ENCODE measurements at places on chromosomes 1 and 21. TPM values are rescaled to one million over a fixed set of nuclear protein-coding genes. Genes with fewer than 3 reads are reported as not detected.

The FCN3 gene
- not detected for total RNA-seq

The MARK1 gene
- total RNA-seq, result not detected

The PGBD5 gene
- total RNA-seq, result not detected

DNA sequence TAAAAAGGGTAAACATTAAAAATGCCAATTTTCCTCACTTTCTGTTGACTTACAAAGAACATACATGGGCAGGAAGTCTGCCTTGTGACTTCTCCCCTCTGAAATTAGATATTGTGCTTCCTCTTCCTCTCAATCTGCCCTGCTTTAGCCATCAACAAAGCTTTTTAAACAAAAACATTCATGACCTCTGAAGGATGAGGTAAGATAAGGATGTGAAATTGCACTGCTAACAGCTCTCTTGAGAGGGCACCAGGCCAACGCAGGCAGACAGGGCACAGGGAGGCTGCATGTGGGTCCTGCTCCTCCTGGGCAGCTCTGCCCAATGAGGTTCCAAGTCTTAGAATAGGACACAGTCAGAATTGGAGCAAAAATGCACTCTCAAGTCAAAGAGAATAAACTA is 62.1 kb downstream of the DEGS1 start:
- peak overlapping the region; percentile 59 for H3K27ac ChIP-seq
- H3K27me3 ChIP-seq, result no peaks in the 10 kb centered on the region
- no peak overlapping the region for H3K4me3 ChIP-seq
- H3K36me3 ChIP-seq, result peaks cover 20% of the 10 kb centered on the region
- H3K4me1 ChIP-seq, result peaks cover 13% of the 10 kb centered on the region
- peak; percentile 16 for DNase-seq

DNA sequence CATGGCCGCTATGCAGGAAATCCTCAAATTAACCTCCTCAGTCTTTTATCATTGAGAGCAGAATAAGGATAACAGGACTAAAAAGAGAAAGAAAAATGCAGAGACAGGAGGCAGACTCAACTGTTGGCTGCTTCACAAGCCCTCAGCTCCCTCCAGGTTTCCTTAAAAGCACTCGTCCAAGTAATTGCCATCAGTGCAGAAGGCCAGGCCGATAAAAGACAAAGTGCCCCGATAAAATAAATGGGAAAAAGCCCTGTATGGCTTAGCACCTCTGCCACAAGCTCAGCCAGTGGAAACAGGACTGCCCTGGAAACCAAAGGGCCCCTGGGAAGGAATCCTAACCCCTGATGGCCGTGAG is 8.1 kb downstream of the S100A6 start:
- H3K36me3 ChIP-seq, result no peaks in the 10 kb centered on the region
- no peak overlapping the region for H3K27ac ChIP-seq
- DNase-seq, result no peak
- H3K27me3 ChIP-seq, result no peaks in the 10 kb centered on the region
- H3K4me1 ChIP-seq, result peaks cover 22% of the 10 kb centered on the region

DNA sequence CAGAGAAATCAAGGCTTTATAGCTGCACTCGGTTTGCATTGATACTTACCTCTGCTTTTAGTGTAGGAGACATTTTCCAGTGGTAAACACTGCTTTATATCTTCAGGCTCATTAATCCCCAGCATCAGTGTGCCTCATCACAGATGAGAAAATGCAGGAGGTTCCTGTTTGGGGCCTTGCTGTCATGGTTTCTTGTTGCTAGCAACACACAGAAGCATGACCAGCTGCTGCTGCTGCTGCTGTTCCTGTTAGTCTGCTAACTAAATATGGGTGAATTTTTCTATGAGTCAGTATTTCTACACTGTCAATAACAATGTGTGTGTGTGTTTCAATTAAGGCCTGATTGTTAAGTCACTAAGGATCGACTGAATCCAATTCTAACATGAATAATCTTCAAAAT is 85.8 kb upstream of the RGS1 start:
- H3K27ac ChIP-seq, result no peak overlapping the region
- H3K27me3 ChIP-seq, result no peaks in the 10 kb centered on the region
- no peak overlapping the region for H3K4me3 ChIP-seq
- H3K4me1 ChIP-seq, result peaks cover 6% of the 10 kb centered on the region
- DNase-seq, result peak; percentile 36

DNA sequence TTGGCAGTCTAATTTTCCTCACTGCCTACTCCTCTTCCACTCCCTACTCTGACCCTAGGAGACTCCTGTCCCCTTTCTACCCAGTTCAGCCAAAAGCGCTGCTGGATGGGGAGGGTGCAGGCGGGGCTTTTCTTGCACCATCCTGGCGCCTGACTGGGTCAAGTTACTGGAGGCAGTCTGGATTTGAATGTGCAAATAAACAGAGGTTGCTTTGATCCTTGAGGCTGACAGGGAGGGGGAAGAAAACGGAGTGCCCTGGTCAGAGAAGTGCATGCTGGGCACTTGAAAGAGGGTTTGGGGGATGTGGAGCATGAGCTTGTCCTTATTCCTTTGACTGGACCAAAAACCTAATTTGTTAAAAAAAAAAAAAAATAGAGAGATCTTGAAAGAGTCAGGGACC is 76.8 kb upstream of the SOX13 start:
- peaks cover 2% of the 10 kb centered on the region for H3K36me3 ChIP-seq
- peaks cover 5% of the 10 kb centered on the region for H3K27me3 ChIP-seq
- H3K27ac ChIP-seq, result no peak overlapping the region
- H3K4me3 ChIP-seq, result no peak overlapping the region

DNA sequence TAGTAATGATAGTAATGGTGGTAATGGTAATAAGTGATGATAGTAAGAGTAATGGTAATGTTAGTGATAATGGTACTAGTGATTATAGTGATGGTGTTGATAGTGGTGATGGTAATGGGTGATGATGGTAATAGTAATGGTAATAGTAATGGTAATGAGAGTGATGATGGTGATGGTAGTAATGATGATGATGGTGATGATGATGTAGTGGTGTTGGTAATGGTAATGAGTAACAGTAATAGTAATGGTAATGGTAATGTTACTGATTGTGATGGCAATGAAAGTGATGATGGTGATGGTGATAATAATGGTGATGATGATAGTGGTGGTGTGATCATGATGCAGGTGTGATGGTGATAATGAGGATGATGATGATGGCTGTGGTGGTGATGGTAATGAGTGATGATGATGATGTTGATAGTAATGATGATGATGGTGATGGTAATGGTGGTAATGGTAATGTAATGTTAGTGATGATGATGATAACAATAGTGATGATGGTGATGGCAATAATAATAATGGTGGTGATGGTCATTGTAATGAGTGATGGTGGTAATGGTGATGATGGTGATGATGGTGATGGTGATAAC is 235.0 kb downstream of the MATN1 start:
- H3K27ac ChIP-seq, result no peak overlapping the region
- H3K4me3 ChIP-seq, result no peak overlapping the region
- H3K4me1 ChIP-seq, result no peaks in the 10 kb centered on the region
- DNase-seq, result no peak
- no peaks in the 10 kb centered on the region for H3K36me3 ChIP-seq

DNA sequence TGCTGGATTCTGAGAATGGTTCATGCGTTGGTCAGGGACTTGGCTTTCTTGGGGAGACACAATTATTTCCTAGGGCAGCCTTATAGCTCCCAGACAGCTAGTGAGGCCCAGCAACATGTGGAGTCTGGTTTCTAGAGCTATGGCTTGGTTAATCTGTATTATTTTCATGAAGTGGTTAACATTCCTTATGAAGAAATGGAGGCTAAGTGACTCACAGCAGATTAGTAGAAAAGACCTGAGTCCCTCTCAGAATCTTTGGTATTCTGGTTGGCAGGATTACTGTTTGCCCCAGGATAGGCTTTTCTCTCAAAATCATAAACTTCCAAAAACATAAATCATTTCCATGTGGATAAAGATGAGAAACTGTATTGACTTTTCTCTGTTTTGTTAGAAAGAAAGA is 42.3 kb downstream of the DUSP10 start:
- peaks cover 15% of the 10 kb centered on the region for H3K36me3 ChIP-seq
- no peak overlapping the region for H3K4me3 ChIP-seq

DNA sequence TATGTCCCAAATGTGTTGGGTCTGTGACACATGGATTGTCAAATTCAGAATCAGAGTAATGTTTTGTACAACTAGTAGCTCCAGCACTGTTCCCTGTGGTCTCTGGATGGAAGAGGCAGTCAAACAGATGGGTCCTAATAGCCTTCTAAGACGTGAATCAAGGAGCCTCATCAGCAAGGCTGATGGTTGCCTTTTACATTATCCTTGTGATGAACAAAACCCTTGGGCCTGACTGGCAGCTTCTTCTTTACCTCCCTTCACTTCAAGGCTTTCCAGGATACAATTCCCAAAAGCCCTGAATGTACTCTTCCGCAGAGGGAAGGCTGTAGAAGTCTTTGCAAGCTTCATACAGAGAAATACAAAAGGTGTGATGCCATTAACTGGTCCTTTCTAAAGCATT is 633.3 kb downstream of the USP25 start:
- H3K27ac ChIP-seq, result no peak overlapping the region
- no peak for DNase-seq
- H3K27me3 ChIP-seq, result no peaks in the 10 kb centered on the region
- H3K4me3 ChIP-seq, result no peak overlapping the region
- H3K36me3 ChIP-seq, result no peaks in the 10 kb centered on the region
- H3K4me1 ChIP-seq, result no peaks in the 10 kb centered on the region

- peak overlapping the region; percentile 89 for H3K4me3 ChIP-seq
- peak overlapping the region; percentile 99 for H3K27ac ChIP-seq
- peaks cover 84% of the 10 kb centered on the region for H3K36me3 ChIP-seq
- no peak for DNase-seq
Observed at GRCh38 chr1:101240041-101240430, 3.2 kb downstream of the S1PR1 start.

GRCh38 chr1:52615489-52616042 is 13.4 kb downstream of the GPX7 start:
- DNase-seq, result no peak
- no peak overlapping the region for H3K4me3 ChIP-seq
- peaks cover 4% of the 10 kb centered on the region for H3K36me3 ChIP-seq
- H3K4me1 ChIP-seq, result peaks cover 4% of the 10 kb centered on the region
- H3K27ac ChIP-seq, result no peak overlapping the region

GRCh38 chr1:20720631-20721091 is 2.9 kb upstream of the KIF17 start:
- H3K27ac ChIP-seq, result no peak overlapping the region
- peaks cover 20% of the 10 kb centered on the region for H3K27me3 ChIP-seq
- no peak overlapping the region for H3K4me3 ChIP-seq
- peaks cover 8% of the 10 kb centered on the region for H3K4me1 ChIP-seq

The KIF21B gene
- 67.1 TPM for total RNA-seq

DNA sequence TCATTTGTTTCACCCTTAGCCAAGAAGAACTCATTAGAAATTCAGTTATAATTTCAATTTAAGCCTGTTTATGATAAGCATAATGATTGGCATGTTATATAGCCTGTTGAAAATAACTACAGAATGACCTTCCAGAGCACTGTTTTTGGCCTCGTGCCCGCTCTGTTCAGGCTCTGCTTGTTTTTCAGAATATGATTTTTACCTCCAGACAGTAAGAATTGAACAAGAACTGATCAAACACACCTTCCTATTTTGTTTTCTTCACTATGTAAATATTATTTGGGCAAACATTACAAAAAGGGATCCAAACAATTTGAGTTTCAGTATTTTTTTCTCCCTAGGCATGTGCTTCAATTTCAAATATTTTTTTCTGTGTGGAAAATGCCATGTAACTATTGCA is 48.1 kb upstream of the ANGPTL1 start:
- no peaks in the 10 kb centered on the region for H3K27me3 ChIP-seq
- no peak for DNase-seq
- H3K36me3 ChIP-seq, result peaks cover 11% of the 10 kb centered on the region
- no peaks in the 10 kb centered on the region for H3K4me1 ChIP-seq

DNA sequence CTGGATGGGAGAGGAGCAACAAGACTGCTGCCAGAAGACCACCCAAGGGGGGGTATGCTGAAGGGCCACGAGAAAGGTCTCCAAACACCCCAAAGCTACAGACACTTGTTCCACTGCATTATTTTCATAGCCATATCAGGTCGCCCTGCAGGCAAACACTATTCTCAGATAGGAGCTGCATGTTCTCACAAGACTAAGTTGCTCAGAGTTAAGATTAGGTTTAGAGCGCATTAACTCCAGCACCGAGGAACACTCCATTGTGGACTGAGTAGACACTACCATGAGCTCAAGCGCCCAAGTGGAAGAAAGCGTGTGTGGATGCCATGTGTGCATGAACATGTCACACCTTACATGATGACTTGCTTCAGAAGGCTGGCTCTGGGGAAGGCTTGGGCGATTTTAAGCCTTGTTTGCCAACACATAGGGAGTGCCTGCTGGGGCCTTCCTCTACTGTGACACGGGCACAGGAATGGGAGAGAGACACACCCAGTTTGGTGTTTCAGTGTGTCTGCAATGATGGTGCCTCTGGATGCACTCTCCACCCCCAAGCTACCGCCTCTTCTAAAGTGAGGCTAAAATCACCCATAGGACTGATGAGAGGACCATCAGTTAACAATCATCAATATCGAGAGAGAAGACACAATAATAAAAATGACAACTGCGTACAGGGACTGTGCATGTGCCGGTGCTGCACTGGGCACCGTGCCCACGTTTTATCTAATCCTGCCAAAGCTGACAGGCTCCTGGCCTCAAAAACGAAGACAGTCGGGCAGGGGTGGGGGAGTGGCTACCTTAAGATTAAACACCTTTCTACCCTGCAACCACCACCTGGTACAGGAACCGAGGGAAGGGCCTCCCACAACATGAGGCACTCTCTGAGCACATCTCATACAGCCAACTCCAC is 34.9 kb downstream of the SSBP3 start:
- H3K36me3 ChIP-seq, result no peaks in the 10 kb centered on the region
- H3K4me1 ChIP-seq, result peaks cover 49% of the 10 kb centered on the region
- DNase-seq, result no peak
- H3K4me3 ChIP-seq, result no peak overlapping the region
- H3K27me3 ChIP-seq, result no peaks in the 10 kb centered on the region
- no peak overlapping the region for H3K27ac ChIP-seq

DNA sequence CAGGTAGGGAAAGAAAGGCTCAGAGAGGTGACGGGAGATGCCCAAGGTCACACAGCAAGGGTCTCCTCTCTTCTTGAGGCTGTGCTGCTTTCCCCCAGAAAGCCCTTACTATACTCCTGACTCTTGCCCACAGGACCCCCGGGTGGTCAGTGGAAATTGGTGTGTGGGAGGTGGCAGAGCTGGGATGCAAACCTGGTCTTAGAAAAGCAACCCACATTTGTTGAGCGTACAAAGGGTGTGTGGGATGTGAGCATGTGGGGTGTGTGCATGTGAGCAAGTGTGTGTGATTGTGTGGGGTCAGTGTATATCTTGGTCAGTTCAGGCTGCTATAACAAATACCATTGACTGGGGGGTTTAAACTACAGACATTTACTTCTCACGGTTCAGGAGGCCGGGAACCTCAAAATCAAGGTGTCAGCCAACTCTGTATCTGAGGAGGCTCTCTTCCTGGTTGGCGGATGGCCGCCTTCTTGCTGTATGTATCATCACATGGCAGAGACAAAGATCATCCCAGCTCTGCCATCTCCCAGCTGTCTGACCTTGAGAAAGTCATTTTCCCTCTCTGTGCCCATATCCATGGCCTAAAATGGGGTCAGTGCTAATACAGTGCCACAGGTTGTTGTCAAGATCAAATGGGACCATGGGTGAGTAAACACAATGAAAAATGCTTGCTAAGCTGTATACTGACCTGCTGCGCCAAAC is 268.5 kb downstream of the PTPRU start:
- no peak overlapping the region for H3K4me3 ChIP-seq
- no peaks in the 10 kb centered on the region for H3K4me1 ChIP-seq
